H9 (cell line): ENCODE measurements at places on chromosomes 1 and 21. TPM values are rescaled to one million over a fixed set of nuclear protein-coding genes. Genes with fewer than 3 reads are reported as not detected.
A peak's percentile ranks its signal among the peaks of the same experiment; 100 is the strongest.

UBL4B gene
- not detected in 2 replicates for total RNA-seq

SLC2A1 gene
- 186 and 187 TPM in 2 replicates for total RNA-seq

OVAAL gene
- not detected in 2 replicates for total RNA-seq

VTCN1 gene
- 0.09 and 0.33 TPM in 2 replicates for total RNA-seq

ADORA1 gene
- 1.3 and 3.0 TPM in 2 replicates for total RNA-seq

TNFSF4 gene
- total RNA-seq = 0.28 and 0.29 TPM in 2 replicates

PARP1 gene
- 331 and 337 TPM in 2 replicates for total RNA-seq

KCTD3 gene
- total RNA-seq = 37.8 and 39.3 TPM in 2 replicates

CITED4 gene
- total RNA-seq = 9.5 and 10.4 TPM in 2 replicates

GRCh38 chr1:66112744-66113400 lies 320.2 kb downstream of the PDE4B start:
- no peak overlapping the region for H3K27ac ChIP-seq
- H3K4me3 ChIP-seq = no peak overlapping the region
- H3K27me3 ChIP-seq = no peaks in the 10 kb centered on the region
- no peaks in the 10 kb centered on the region for H3K36me3 ChIP-seq

DNA sequence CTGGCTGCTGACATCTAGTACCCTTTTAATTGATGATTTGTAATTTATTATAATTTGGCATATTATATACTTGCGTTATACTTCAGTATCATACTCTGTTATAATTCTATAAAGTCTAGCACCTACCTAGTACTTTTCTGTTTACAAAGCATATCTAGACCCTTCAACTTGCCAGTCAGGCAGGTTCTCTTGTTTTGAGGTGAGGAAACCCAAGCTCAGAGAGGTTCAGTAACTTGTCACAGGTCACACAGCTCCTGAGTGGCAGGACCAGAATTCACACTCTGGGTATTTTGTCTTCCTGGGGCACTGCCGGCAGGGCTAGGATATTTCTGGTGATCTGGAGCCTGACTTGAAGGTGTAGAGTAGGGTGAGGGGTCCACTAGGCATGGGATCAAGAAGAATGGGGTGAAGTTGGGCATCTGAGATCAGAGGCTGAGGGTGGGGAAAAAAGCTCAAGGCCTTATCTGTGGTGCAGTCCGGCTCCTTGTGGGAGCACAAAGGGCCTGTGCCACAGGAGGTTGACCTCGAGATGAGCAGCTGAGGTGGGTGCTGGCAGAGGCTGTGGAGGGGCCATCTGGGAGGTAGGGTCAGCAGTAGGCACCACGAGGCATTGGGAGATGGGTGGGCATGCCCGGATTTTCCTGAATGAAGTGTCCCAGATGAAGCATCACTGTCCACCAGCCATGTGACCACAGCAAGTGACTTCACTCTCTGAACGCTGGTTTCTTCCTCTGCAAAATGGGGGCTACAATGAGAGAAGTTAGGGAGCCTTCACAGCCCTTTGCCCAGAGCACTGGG lies 102.6 kb downstream of the EPHB2 start:
- H3K27ac ChIP-seq = no peak overlapping the region
- H3K27me3 ChIP-seq = no peaks in the 10 kb centered on the region
- no peak for DNase-seq
- H3K4me1 ChIP-seq = no peaks in the 10 kb centered on the region
- H3K36me3 ChIP-seq = no peaks in the 10 kb centered on the region
- H3K4me3 ChIP-seq = no peak overlapping the region

GRCh38 chr1:93649231-93649630 lies 32.4 kb downstream of the BCAR3 start:
- peaks cover 3% of the 10 kb centered on the region; the same call in 1 of the 2 replicates for H3K36me3 ChIP-seq
- no peak overlapping the region for H3K27ac ChIP-seq
- H3K4me3 ChIP-seq = no peak overlapping the region

- no peak for DNase-seq
- no peaks in the 10 kb centered on the region for H3K36me3 ChIP-seq
- no peaks in the 10 kb centered on the region for H3K27me3 ChIP-seq
- H3K27ac ChIP-seq = no peak overlapping the region
- no peaks in the 10 kb centered on the region for H3K4me1 ChIP-seq
These were observed 146.7 kb downstream of the HMCN1 start for GRCh38 chr1:185880779-185881333.

DNA sequence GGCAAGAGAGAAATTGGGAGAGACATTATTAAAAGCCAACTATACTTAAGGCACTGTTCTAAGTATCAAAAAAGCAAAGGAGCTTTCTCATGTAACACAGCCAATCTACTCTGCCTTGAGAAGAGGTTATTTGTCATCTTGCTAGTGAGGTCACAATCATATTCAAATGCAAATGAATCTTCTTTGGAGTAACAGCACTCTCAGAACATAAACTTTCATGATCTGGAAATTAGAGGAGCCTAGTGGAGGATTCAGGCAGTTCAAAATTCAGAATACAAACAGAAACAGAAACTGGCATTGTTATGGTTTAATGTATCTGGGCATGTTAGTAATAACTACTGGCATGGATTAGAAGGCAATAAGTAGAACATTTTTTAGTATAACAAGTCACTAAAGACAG lies 57.4 kb downstream of the ARID4B start:
- H3K4me3 ChIP-seq = no peak overlapping the region
- H3K36me3 ChIP-seq = no peaks in the 10 kb centered on the region; the same call in 2 of the 3 replicates
- no peaks in the 10 kb centered on the region for H3K4me1 ChIP-seq
- no peaks in the 10 kb centered on the region for H3K27me3 ChIP-seq
- no peak for DNase-seq
- H3K27ac ChIP-seq = no peak overlapping the region

DNA sequence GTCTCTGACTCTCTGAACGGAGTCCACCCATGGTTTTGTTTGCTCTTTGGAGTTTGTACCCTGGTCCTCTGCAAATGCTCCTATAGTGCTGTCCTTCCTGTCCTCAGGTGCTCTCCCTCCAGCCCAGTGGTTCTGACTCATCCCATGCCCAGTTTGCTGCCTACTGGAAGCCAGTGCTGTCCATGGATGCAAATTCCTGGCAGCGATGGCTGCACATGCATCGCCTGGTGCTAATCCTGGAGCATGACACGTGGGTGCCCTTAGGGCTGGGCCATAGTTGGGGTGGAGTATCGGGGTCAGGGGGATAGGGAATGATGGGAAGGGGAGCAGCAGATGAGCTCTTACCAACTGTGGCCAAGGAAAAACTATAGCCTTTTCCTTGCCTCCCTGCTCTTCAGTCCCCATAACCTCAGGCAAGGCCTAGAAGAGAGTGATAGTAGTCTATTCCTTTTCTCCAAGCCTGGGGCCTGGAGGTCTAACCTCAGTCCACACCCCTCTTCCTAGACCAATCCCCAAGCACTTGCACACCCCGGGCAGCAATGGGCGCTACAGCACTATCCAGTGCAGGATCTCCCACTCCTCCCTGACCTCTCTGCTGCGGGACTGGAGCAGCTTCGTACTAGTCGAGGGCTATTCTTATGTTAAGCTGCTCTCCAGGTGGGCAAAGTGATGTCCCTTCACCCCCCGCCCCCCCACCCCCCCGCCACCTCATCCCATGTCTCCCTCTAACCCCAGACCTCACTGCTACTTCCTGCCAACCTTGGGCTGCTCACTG lies 31.6 kb downstream of the HYI start:
- H3K4me1 ChIP-seq = no peaks in the 10 kb centered on the region; the same call in 1 of the 2 replicates
- no peak overlapping the region for H3K27ac ChIP-seq
- H3K27me3 ChIP-seq = no peaks in the 10 kb centered on the region
- H3K36me3 ChIP-seq = peaks cover 58% of the 10 kb centered on the region

GRCh38 chr1:62810420-62811274 lies 26.7 kb downstream of the ATG4C start:
- H3K36me3 ChIP-seq = peaks cover 48% of the 10 kb centered on the region
- H3K27me3 ChIP-seq = no peaks in the 10 kb centered on the region
- no peak overlapping the region for H3K4me3 ChIP-seq
- DNase-seq = no peak

DNA sequence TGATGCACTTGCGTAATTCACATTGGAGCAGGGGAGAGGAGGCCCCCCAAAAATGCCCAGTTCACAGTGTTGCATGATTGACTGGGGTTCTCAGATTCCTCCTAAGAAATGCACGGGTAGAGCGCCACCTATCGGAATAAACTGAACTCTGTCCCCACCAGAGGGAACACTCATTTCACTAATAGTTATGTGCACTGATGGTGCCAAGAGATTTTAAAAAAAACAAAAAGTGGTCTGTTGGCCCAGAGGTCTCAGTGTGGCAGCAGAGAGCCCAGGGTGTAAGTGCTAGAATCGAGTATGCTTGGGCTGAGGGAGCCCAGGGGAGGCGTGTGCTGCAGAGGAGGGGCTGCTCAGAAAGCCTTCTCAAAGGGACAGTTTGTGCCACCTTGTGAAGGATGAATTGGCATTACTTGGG lies 6.9 kb downstream of the PINK1 start:
- H3K36me3 ChIP-seq = peaks cover 10% of the 10 kb centered on the region; the same call in 1 of the 2 replicates
- DNase-seq = peak; percentile 54
- H3K27me3 ChIP-seq = no peaks in the 10 kb centered on the region
- no peaks in the 10 kb centered on the region for H3K4me1 ChIP-seq
- no peak overlapping the region for H3K4me3 ChIP-seq
- no peak overlapping the region for H3K27ac ChIP-seq

DNA sequence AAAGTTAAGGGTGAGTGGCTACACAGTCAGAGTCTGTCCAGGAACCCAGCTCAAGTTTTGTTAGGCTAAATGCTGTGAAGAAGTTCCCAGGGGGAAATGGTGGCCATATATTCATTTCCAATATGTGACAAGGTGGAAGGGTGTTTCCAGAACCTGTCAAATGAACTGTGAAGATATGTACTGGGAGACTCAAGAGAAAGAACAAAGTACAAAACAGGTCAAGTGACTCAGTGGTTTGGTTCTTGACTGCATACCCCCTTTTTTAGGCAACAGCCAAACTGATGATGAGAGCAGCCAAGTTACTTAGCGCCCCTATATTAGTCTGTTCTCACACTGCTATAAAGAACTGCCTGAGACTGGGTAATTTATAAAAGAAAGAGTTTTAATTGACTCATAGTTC lies 18.6 kb upstream of the FBXO28 start:
- H3K36me3 ChIP-seq = peaks cover 7% of the 10 kb centered on the region; the same call in 1 of the 2 replicates
- no peaks in the 10 kb centered on the region; the same call in 1 of the 2 replicates for H3K27me3 ChIP-seq
- DNase-seq = no peak
- H3K4me3 ChIP-seq = no peak overlapping the region
- no peak overlapping the region for H3K27ac ChIP-seq

DNA sequence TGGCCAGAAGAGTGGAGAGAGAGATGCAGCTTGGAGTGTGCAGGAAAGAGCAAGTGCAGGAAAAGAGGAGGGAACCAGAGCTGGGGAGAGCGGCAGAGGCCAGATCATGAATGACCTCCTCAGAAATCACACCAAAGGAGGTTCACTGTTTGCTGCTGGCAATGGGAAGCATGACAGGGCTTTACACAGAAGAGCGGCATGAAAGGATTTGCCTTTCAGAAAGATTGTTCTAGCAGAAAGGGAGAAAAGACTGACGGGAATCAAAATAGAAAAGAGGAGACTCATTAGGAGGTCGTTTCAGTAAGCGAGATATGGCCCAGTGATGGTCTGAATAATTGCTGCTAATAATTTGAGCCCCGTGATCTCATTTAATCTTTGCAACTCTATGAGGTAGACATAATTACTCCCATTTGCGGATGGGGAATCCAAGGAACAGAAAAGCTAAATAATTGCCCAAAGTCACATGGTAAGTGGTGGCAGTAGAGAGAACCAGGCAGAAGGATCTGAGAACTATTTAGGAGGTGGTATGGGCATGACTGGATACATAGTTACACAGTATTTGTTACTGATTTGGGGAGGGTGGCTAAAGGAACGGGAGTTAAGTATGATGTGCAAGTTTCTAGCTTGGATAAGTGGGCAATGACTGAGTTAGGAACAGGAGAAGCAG lies 12.5 kb upstream of the HNRNPR start:
- no peak overlapping the region for H3K27ac ChIP-seq
- DNase-seq = no peak
- H3K27me3 ChIP-seq = peaks cover 82% of the 10 kb centered on the region
- peaks cover 24% of the 10 kb centered on the region for H3K36me3 ChIP-seq

- DNase-seq = no peak
- H3K4me1 ChIP-seq = no peaks in the 10 kb centered on the region
- no peaks in the 10 kb centered on the region for H3K27me3 ChIP-seq
- no peak overlapping the region for H3K27ac ChIP-seq
These were observed 93.0 kb upstream of the TTC34 start for GRCh38 chr1:2894381-2895041.

DNA sequence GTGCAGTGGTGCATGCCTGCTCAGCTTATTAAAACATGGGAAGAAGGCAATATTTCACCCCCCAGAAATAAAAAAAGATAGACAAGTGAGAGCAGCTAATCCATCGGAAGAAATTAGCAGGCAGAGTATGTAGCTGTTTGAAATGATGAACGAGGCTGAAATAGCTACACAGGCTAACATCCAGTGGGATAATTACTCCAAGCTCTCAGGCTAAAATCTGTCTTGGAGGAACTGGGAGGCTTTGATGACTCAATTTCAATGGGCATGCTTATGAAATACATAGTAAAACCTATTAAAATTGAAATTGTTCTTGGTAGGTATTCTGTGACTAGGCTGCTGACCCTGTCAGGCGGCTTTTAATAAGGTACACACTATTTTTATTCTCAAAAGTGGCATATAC lies 84.1 kb upstream of the RRP15 start:
- H3K4me3 ChIP-seq = no peak overlapping the region
- no peak for DNase-seq
- H3K4me1 ChIP-seq = no peaks in the 10 kb centered on the region
- no peaks in the 10 kb centered on the region for H3K27me3 ChIP-seq
- no peak overlapping the region for H3K27ac ChIP-seq

DNA sequence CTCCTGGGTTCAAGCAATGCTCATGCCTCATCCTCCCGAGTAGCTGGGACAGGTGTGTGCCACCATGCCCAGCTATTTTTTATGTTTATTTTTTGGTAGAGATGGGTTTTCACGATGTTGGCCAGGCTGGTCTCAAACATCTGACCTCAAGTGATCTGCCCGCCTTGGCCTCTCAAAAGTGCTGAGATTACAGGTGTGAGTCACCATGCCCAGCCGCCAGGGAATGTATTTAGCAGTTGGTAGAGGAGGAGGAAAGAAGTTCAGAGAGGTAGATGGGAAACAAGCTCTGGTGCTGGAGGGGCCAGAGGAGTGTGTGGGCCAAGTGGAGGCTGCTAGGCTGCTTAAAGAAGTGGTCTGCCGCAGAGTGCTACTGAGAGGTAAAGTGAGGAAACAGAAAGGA lies 6.0 kb downstream of the DOP1B start:
- DNase-seq = no peak
- H3K27me3 ChIP-seq = no peaks in the 10 kb centered on the region
- H3K4me3 ChIP-seq = no peak overlapping the region
- peaks cover 8% of the 10 kb centered on the region for H3K36me3 ChIP-seq

- H3K4me1 ChIP-seq = no peaks in the 10 kb centered on the region
- no peak overlapping the region for H3K27ac ChIP-seq
- DNase-seq = no peak
- H3K4me3 ChIP-seq = no peak overlapping the region
These were observed 27.3 kb upstream of the RGS13 start for GRCh38 chr1:192608671-192609070.

DNA sequence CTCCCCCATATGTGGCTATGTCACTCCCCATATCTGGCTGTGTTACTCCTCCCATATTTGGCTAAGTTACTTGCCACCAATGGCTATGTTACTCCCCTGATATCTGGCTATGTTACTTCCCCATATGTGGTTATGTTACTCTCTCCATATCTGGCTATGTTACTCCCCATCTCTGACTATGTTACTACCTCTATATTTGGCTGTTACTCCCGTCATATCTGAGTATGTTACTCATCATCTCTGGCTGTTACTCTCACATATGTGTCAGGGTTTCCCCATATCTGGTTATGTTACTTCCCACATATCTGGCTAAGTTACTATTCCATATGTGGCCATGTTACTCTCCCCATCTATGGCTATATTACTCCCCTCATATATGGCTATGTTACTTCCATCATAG lies 50.3 kb upstream of the MAP10 start:
- no peak overlapping the region for H3K4me3 ChIP-seq
- H3K27ac ChIP-seq = no peak overlapping the region
- H3K4me1 ChIP-seq = no peaks in the 10 kb centered on the region
- no peaks in the 10 kb centered on the region for H3K36me3 ChIP-seq
